ENCODE measurements at places on chromosomes 7 and 10. TPM values are rescaled to one million over a fixed set of nuclear protein-coding genes. Genes with fewer than 3 reads are reported as not detected.

DNA sequence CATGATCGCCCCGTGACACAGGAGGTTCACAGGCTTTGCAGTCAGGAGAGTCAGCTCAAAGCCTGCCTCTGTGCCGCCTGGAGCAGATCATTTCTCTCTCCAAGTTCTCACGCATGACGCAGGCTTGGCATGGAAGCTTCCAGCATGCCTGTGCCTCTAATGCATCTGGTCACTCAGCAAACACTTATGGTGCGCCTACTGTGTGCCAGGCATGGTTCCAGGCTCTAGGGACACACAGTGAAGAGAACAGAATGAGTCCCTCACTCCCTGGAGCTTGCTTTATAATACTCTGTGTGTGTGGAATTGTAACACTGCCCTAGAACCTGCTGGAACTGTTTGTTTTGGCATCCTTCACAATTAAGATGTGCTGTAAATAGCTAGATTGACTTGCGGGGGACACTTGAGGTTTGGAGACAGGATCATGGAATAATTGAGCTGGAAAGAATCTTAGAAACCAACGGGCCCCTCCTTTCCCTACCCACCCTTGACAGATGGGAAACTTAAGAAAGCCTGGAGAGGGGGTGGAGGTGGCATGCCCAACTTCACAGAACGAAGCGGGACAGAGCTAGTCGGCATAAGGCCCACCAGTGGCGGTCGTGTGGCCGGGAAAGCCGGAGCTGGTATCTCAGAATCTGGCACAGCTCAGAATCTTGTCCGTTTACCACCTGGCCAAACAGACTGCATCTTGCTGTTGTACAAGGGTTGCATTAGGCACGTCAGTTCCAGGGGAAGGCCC is 4.6 kb upstream of the MYH16 start:
- H3K27me3 ChIP-seq, result peaks cover 16% of the 10 kb centered on the region
- H3K27ac ChIP-seq, result no peak overlapping the region
- DNase-seq, result no peak
- no peaks in the 10 kb centered on the region for H3K36me3 ChIP-seq
- H3K4me3 ChIP-seq, result no peak overlapping the region

GRCh38 chr7:158827411-158828132 is 1.7 kb downstream of the ESYT2 start:
- peaks cover 10% of the 10 kb centered on the region for H3K4me1 ChIP-seq

- H3K27me3 ChIP-seq, result peaks cover 9% of the 10 kb centered on the region
- H3K27ac ChIP-seq, result no peak overlapping the region
- H3K4me3 ChIP-seq, result no peak overlapping the region
- no peak for DNase-seq
- H3K36me3 ChIP-seq, result no peaks in the 10 kb centered on the region
- no peaks in the 10 kb centered on the region for H3K4me1 ChIP-seq
Observed at GRCh38 chr10:78124167-78124566, 90.5 kb downstream of the RPS24 start.

- H3K27ac ChIP-seq, result peak overlapping the region; percentile 93
- H3K27me3 ChIP-seq, result no peaks in the 10 kb centered on the region
- H3K4me1 ChIP-seq, result peaks cover 32% of the 10 kb centered on the region
- H3K4me3 ChIP-seq, result peak overlapping the region; percentile 32
Observed at GRCh38 chr10:637221-637620, 52.2 kb downstream of the DIP2C start.

- H3K36me3 ChIP-seq, result no peaks in the 10 kb centered on the region
- peaks cover 57% of the 10 kb centered on the region for H3K27me3 ChIP-seq
- peak; percentile 43 for DNase-seq
- no peak overlapping the region for H3K27ac ChIP-seq
- no peak overlapping the region for H3K4me3 ChIP-seq
Observed at GRCh38 chr10:123559823-123560092, 106.4 kb upstream of the GPR26 start.

DNA sequence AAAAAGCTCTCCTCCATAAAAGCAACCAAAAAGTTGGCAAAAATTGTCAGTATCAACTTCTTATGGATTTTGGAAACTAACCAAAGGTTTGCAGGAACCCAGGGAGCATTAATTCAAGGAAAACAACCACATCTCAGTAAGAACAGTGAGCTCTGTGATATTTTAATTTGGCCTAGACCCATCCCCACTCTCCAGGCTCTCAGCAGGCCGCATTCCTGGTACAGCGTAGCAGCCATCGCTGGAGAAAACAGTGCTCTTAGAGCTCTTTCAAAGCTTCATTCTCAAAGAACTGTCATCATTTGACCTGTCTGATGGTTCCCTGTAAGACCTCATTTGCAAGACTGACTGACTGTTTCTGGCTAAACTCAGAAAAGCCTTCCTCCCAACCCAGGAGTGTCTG is 81.9 kb downstream of the NUDCD3 start:
- no peaks in the 10 kb centered on the region for H3K27me3 ChIP-seq
- H3K4me3 ChIP-seq, result no peak overlapping the region
- H3K27ac ChIP-seq, result no peak overlapping the region
- H3K4me1 ChIP-seq, result peaks cover 16% of the 10 kb centered on the region

DNA sequence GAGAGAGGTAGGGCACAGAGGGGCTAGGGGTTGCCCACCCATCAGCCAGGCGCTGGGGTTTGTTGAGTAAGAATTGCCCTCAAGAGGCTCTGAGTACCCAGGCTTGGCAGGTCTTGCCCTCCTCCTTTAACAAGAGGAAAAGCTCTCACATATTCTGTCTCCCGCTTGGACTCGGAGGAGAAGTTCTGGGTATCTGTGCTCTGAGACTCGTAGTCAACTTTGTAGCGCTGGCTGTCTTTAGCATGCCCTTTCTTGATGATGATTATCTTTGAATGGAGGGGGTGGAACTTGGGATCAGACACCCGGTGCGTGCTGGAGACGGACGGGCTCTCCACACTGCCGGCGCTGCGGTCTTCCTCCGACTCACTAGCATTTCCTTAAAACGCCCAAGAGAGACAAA is 4.0 kb downstream of the IGFBP3 start:
- peaks cover 22% of the 10 kb centered on the region for H3K36me3 ChIP-seq
- H3K27ac ChIP-seq, result peak overlapping the region; percentile 79
- no peak for DNase-seq
- H3K4me3 ChIP-seq, result peak overlapping the region; percentile 90

- peaks cover 41% of the 10 kb centered on the region for H3K36me3 ChIP-seq
- H3K4me3 ChIP-seq, result no peak overlapping the region
Observed at GRCh38 chr7:44482502-44483485, 7.7 kb downstream of the NUDCD3 start.

DNA sequence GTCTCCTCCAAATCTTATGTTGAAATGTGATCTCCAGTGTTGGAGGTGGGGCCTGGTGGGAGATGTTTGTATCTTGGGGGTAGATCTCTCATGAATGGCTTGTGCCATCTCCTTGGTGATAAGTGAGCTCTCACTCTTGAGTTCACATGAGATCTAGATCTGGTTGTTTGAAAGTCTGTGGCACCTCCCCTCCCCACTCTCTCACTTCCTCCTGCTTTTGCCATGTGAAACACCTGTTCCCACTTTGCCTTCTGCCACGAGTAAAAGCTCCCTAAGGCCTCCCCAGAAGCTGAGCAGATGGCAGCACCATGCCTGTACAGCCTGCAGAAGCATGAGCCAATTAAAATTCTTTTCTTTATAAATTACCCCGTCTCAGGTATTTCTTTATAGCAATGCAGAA is 23.5 kb downstream of the TMEM229A start:
- H3K36me3 ChIP-seq, result no peaks in the 10 kb centered on the region
- DNase-seq, result no peak
- H3K27ac ChIP-seq, result no peak overlapping the region
- no peaks in the 10 kb centered on the region for H3K4me1 ChIP-seq
- no peaks in the 10 kb centered on the region for H3K27me3 ChIP-seq

DNA sequence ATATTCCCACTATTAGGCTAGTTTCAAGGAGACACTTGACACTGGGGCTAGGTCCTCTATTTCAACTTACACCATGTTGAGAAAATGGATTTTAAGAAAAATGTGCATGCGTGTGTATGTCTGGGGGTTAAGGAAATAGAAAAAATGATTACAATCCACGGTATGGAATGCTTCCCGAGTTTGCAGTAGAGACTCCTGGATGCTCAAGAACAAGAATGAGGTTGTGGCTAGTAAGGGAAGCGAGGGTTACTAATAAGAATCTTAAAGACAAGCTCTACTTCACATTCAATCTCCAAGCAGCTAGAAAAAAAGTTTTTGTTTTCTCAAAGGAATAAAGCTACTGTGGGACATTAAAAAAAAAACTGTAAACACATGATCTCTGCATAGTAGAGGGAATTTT is 54.7 kb downstream of the ANK3 start:
- no peak overlapping the region for H3K27ac ChIP-seq
- no peak for DNase-seq
- no peaks in the 10 kb centered on the region for H3K27me3 ChIP-seq
- H3K4me3 ChIP-seq, result no peak overlapping the region

GRCh38 chr7:97096661-97097060 is 20.8 kb upstream of the SDHAF3 start:
- DNase-seq, result no peak
- peaks cover 12% of the 10 kb centered on the region for H3K27me3 ChIP-seq
- H3K36me3 ChIP-seq, result no peaks in the 10 kb centered on the region
- H3K4me3 ChIP-seq, result no peak overlapping the region
- H3K27ac ChIP-seq, result no peak overlapping the region
- H3K4me1 ChIP-seq, result peaks cover 5% of the 10 kb centered on the region

GRCh38 chr10:76887223-76888010 is 750.2 kb downstream of the KCNMA1 start:
- H3K4me3 ChIP-seq, result no peak overlapping the region
- DNase-seq, result no peak
- H3K4me1 ChIP-seq, result peaks cover 18% of the 10 kb centered on the region
- peaks cover 53% of the 10 kb centered on the region for H3K27me3 ChIP-seq
- no peak overlapping the region for H3K27ac ChIP-seq

GRCh38 chr7:152485826-152486225 is 50.0 kb upstream of the KMT2C start:
- DNase-seq, result no peak
- peaks cover 3% of the 10 kb centered on the region for H3K4me1 ChIP-seq
- H3K36me3 ChIP-seq, result no peaks in the 10 kb centered on the region
- no peak overlapping the region for H3K4me3 ChIP-seq

GRCh38 chr10:74123081-74123480 is 27.5 kb downstream of the AP3M1 start:
- H3K27ac ChIP-seq, result no peak overlapping the region
- DNase-seq, result no peak
- peaks cover 34% of the 10 kb centered on the region for H3K36me3 ChIP-seq
- H3K27me3 ChIP-seq, result no peaks in the 10 kb centered on the region
- peaks cover 17% of the 10 kb centered on the region for H3K4me1 ChIP-seq
- no peak overlapping the region for H3K4me3 ChIP-seq

DNA sequence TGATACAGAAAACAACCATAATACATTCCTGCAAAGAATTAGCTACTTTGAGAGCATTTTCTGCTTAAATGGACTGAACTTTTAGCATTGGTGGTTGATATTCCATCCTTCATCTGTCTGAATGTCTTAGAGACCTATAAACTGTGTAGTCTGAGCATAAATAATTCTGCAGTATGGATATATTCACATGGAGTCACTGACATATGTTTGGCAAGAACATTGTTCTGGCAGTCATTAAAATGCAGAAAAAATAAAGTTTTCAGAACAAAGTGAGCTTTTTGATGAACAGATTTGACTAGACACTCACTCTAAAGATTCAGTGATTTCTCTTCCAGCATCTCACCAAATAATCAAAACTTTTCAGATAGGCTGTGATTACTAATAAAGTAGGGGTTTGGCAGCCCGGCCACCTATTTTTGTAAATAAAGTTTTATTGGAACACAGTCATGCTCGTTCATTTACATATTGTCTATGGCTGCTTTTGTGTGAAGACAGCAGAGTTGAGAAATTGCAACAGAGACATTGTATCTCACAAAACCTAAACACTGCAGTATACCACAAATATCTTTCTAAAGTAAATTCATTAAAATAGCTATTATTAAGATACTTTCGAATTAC is 44.1 kb upstream of the RAPGEF5 start:
- DNase-seq, result no peak
- H3K4me1 ChIP-seq, result no peaks in the 10 kb centered on the region
- peaks cover 3% of the 10 kb centered on the region for H3K36me3 ChIP-seq
- no peak overlapping the region for H3K4me3 ChIP-seq

GRCh38 chr10:17003151-17003550 is 126.5 kb downstream of the CUBN start:
- H3K4me3 ChIP-seq, result no peak overlapping the region
- H3K36me3 ChIP-seq, result no peaks in the 10 kb centered on the region
- DNase-seq, result no peak

GRCh38 chr10:72899545-72899944 is 6.0 kb downstream of the OIT3 start:
- no peaks in the 10 kb centered on the region for H3K27me3 ChIP-seq
- H3K27ac ChIP-seq, result no peak overlapping the region
- H3K4me1 ChIP-seq, result no peaks in the 10 kb centered on the region
- H3K4me3 ChIP-seq, result no peak overlapping the region
- DNase-seq, result no peak
- no peaks in the 10 kb centered on the region for H3K36me3 ChIP-seq

GRCh38 chr7:102811942-102812678 is 63.3 kb downstream of the FAM185A start:
- no peak for DNase-seq
- no peak overlapping the region for H3K27ac ChIP-seq
- H3K4me3 ChIP-seq, result no peak overlapping the region
- H3K4me1 ChIP-seq, result peaks cover 5% of the 10 kb centered on the region

DNA sequence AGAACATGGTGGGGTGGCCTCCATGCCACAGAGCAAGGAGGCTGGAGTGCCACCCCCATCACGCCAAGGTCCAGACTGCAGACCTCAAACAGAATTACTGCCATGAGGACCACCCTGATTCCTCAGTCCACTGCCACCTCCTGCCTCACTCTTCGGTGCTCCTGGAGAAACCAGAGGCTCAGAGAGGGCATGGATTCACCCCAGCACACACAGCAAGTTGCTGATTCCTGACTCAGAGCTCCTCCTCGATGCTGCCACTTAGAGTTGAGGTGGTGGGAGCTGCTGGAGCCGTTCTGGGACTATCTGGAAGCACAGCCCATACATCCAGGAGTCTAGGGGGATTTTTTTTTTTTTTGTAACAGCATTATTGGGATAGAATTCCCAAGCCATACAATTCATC is 22.0 kb upstream of the MYL10 start:
- H3K27ac ChIP-seq, result no peak overlapping the region
- peaks cover 3% of the 10 kb centered on the region for H3K27me3 ChIP-seq

GRCh38 chr10:86065711-86066251 is 300.8 kb downstream of the GRID1 start:
- peaks cover 15% of the 10 kb centered on the region for H3K27me3 ChIP-seq
- no peaks in the 10 kb centered on the region for H3K36me3 ChIP-seq
- H3K4me1 ChIP-seq, result no peaks in the 10 kb centered on the region
- no peak overlapping the region for H3K27ac ChIP-seq

Gene HSPB1
- total RNA-seq, result 228 TPM

Gene FGFBP3
- total RNA-seq, result 9.6 TPM

Gene FGL2
- total RNA-seq, result 1.9 TPM

Gene NKX1-2
- 0.48 TPM for total RNA-seq

Gene COPS6
- total RNA-seq, result 87.0 TPM

Gene C10orf71
- not detected for total RNA-seq

Gene COL26A1
- 10.6 TPM for total RNA-seq

Gene SFR1
- total RNA-seq, result 9.1 TPM

Gene C10orf95
- total RNA-seq, result 2.3 TPM

Gene KCP
- 4.2 TPM for total RNA-seq
